Regular cardiac myocyte (primary cell): ENCODE measurements at places on chromosomes 16 and 17. TPM values are rescaled to one million over a fixed set of nuclear protein-coding genes. Genes with fewer than 3 reads are reported as not detected.

SLC2A4 gene
- under 0.01 and 0.28 TPM in 2 replicates for total RNA-seq

SLC9A5 gene
- total RNA-seq: 1.2 and 2.3 TPM in 2 replicates

IL32 gene
- 7.1 and 32.4 TPM in 2 replicates for total RNA-seq

SLFN11 gene
- total RNA-seq: 84.3 and 125 TPM in 2 replicates

BMERB1 gene
- total RNA-seq: 43.3 and 61.4 TPM in 2 replicates

NGFR gene
- total RNA-seq: 0.19 and 0.28 TPM in 2 replicates
